ENCODE measurements at places on chromosomes 7 and 10.

DNA sequence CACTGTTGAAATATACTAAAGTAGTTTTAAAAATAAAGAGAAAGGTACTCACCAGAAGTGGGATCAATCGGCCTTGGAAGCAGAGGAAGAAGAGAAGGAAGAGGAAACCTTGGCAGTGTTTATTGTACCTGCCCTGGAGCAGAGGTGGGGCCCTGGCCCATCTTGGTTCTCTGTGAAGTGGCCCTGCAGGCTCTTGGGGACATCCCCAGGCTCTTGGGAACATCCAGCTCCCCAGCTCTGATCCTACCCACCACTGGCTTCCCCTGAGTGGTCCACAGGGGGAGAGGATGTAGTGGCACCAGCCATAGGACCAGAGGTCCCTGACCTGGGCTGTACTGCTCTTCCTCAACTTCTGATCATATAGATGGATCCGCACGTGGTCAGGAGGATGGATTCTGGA, 22.3 kb upstream of the RET start:
- no peak for DNase-seq

DNA sequence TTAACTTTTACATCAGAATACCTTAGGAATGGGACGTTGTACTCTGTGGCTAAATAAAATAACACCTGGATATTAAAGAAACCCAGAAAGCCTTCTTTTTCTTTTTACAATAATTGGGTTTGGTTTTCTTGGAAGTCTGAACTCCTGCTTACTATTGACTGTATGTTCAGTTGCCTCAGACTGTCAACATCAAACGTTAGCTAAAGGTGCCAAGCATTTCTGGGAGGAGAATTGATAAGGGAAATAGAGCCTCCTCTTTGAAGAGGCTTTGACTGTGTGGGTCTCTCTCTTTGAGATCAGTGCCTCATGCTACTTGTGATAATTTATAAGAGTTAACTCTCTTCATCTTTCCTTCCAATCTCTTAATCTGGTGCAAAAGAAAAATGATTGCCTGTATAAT, 224.7 kb upstream of the BMPER start:
- no peak for DNase-seq

DNA sequence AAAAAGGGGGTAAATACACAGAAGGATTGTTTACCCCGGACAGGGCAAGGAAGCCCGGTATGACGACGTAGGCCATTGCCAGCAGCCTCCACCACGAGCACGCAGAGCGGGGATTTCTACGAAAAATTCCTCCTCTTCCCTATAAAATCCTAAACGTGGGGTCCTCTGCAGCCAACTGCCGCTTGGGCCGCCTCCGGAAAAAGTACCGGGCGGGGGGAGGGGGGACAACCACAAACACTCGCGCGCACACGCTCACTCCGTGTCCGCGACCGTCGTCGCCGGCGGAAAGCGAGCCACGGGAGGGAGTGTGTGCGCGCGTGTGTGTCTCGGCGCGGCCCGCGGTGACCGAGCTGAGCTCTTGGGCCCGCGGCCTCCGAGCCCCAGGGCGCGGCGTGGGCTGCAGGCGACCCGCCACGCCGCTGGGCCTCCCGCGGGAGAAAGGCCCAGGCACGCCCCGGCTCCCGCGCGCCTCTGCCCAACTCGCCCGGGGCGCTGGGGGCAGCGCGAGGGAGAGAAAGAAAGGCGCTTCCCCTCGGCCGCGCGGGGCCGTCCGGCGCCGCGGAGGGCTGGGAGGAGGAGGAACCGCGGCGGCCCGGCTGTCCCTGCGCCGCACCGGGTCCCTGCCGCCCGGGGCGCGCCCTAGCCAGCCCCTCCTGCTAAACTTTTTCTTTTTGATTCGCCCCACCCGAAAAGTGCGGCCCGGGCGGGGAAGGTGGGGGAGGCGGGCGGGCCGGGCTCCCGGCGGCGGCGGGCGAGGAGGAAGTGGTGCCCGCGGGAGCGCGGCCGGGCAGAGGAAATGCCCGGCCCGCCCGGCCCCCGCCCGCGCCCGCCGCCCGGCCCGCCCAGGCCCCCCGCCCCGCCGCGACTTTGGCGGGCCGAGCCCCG, 1.5 kb downstream of the CTBP2 start:
- DNase-seq = no peak

GRCh38 chr10:15113766-15114165, 16.6 kb downstream of the RPP38 start:
- no peak for DNase-seq

- no peak for DNase-seq
These were observed 16.7 kb upstream of the ZNF862 start for GRCh38 chr7:149821191-149822148.

- no peak for DNase-seq
These were observed 42.2 kb upstream of the CAMK2B start for GRCh38 chr7:44367475-44368043.

- DNase-seq = no peak
These were observed 206.6 kb downstream of the BAMBI start for GRCh38 chr10:28883741-28884423.

- no peak for DNase-seq
These were observed 4.5 kb downstream of the TRIL start for GRCh38 chr7:28953633-28954032.

GRCh38 chr7:155489862-155490696, 32.1 kb downstream of the EN2 start:
- DNase-seq = no peak

DNA sequence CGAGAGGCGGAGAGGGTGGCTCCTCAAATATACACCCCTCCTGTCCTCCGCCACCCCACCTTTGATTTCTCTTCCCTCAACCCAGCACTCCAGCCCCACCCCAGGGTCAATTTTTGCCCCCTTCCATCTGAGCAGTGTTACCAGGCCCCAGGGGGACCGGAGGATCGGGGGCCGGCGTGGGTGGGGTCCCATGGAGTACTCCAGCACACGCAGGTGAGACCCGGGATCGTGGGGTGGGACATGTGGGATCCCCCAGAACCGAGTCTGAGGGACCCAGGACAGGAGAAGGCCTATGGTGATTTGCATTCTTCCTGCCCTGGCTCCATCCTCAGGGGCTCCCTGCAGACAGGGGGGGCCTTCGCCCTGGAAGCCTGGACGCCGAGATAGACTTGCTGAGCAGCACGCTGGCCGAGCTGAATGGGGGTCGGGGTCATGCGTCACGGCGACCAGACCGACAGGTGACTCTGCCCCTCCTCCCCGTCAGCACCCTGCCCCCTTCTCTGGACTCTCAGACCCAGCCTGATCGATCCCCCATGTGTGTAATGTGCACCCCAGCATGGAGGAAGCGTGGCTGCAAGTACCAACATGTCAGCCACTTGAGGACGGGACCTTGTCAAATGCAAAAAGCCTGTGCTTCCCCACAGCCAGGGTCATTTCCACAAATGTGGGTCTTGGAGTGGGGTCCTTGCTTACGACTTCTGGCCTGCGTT, 744 bp downstream of the TRIP6 start:
- no peak for DNase-seq

GRCh38 chr10:84356928-84357327, 28.5 kb downstream of the CCSER2 start:
- DNase-seq = no peak

DNA sequence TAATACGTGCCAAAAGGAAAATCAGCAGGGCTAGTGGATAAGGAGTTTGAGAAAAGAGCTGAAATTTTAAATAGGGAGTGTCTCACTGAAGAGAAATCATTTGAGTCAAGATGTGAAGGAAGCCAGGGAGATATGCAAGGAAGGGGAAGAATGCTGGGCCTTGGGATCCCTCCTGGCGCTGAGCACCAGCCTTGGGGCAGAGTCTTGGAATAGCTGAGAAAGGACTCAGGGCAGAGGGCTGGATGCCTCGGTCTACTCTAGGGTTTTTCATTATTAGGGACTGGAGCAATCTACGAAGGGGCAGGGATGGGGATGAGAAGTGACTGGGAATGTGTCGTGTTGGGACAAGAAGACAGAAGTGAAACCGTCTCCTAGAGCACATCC, 484 bp downstream of the ZWINT start:
- DNase-seq = no peak

GRCh38 chr7:88104732-88105131, 115.1 kb downstream of the SRI start:
- no peak for DNase-seq

GRCh38 chr7:50394315-50394714, 55.8 kb downstream of the FIGNL1 start:
- no peak for DNase-seq

- no peak for DNase-seq
These were observed 88.8 kb upstream of the ELMO1 start for GRCh38 chr7:37537439-37537838.

GRCh38 chr7:117323851-117324711, 1.2 kb upstream of the WNT2 start:
- DNase-seq = no peak

GRCh38 chr7:21722371-21722770, 179.5 kb downstream of the DNAH11 start:
- DNase-seq = no peak

DNA sequence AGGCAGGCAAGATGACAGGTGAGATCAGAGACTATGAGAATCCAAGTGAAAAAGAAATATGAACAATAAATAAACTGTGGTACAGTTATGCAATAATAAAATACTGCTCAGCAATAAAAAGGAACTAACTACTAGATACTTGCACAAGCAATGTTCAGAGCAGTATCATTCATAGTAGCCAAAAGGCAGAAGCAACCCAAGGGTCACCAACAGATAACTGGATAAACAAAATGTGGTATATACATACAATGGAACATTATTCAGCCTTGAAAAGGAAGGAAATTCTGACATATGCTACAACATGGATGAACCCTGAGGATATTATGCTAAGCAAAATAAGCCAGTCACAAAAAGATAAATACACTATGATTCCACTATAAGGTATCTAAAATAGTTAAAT, 76.9 kb upstream of the KCNIP2 start:
- DNase-seq = no peak

- no peak for DNase-seq
These were observed 71.7 kb downstream of the KIF20B start for GRCh38 chr10:89773081-89773480.

- DNase-seq = no peak
These were observed 446.2 kb upstream of the MGMT start for GRCh38 chr10:129020651-129021330.

GRCh38 chr7:143362131-143363015, at the start of gene FAM131B:
TSS of gene FAM131B (minus strand) at chr7:143362713. CDS start at chr7:143362603, 110 bp downstream.
- no peak for DNase-seq

DNA sequence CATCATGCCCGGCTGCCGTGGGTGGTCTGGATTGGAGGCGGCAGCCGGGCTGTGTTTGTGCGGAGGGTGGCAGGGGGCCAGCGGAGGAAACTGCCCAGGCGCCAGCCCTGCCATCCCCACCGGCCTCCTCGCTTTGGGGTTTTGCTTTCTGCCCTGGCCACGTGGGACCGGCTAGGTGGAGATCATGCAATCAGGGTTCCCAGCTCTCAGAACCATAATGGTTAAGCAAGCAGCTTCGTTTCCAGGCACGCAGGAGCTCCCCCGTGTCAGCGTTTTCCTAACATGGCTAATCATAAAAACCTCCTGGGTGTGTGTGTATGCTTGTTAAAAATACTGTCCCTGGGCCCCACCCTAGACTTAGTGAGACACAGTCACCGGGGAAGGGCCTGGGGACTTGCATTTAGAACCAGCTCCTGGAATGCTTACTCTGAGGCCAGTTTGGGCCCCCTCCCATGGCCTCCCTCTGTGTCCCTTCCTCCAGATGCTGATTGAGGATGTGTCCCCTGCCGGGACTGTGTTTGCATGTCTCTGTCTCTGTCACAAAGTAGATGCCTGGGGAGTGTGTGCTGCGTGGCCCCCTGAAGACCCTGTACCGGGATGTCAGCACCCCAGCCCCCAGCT, 119.3 kb downstream of the CUX1 start:
- no peak for DNase-seq

DNA sequence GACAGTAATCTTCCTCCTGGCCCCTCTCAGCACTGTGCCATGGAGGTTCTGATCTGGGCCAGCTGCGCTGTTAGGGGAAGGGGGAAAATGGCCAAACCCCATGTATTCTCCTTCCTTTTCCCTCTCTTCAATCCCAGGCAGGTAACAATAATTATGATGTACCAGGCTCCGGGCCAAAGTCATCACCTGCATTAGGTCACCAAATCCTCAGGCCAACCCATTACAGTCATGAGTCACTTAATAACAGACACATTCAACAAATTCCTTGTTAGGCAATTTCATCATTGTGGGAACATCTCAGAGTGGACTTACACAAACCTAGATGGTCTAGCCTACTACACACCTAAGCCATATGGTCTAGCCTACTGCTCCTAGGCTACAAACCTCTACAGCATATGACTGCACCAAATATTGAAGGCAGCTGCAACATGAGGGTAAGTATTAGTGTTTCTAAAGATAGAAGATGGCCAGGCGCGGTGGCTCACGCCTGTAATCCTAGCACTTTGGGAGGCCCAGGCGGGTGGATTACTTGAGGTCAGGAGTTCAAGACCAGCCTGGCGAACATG, 2.2 kb upstream of the HSPB1 start:
- DNase-seq = no peak

GRCh38 chr10:110045772-110046171, 38.0 kb downstream of the ADD3 start:
- DNase-seq = no peak

DNA sequence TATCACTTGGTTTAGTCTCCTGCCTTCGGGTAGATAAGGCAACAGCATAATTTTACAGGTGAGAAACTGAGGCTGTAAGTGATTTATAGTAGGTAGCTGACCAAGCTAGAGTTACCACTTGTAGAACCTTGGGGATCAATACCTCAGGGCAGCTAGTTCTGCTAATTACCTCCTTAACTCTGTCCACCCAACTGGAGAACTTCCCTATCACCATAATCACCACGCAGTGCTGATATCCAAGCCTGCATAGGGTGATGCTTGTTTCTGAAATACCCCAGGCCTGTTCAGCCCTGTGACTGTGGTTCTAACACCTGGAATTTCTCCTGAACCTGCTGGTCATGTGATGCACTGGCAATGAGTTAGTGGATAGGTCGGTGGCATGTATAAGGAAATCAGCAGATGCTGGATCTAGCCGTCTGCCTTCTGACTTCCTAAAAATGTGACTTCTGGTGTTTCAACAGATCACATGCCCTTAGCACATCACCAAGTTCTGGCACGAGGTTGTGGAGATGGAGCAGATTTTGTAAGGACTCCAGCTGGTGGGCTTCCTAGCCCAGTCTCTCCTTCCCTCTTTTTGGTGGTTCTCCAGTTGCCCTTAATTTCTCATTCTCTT, 15.3 kb downstream of the PLAU start:
- no peak for DNase-seq

- DNase-seq = no peak
These were observed 142.5 kb upstream of the TNS3 start for GRCh38 chr7:47724335-47724982.

DNA sequence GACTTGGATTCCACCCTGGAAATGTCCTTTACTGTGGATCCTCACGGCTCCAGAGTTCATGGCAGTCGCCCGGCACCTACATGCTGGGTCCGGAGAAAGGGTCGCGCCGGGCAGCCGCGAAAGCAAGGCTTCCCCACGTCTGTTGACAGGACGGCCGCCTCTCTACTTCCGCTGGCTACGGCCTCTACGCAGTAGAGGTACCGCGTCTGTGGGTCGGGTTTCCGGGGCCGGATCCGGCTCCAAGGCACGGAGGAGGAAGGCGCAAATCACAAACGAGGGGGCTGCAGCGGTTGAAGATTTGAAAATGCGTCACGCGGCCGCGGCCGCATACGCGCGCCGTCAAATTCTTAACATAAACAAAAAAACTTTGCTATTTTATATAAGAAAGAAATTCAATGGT, 649.6 kb downstream of the REEP3 start:
- DNase-seq = no peak

- DNase-seq = no peak
These were observed 1.7 kb downstream of the SH2B2 start for GRCh38 chr7:102288285-102288930.
